ENCODE measurements at places on chromosomes 12 and 14. TPM values are rescaled to one million over a fixed set of nuclear protein-coding genes. Genes with fewer than 3 reads are reported as not detected.

- no peak for DNase-seq
Observed at GRCh38 chr12:47164724-47165439, 85.1 kb upstream of the AMIGO2 start.

GRCh38 chr12:11697670-11698387, 48.4 kb downstream of the ETV6 start:
- no peak for DNase-seq

- DNase-seq = peak; percentile 31
Observed at GRCh38 chr12:107320033-107320928, 226.9 kb upstream of the CRY1 start.

The DHRS2 gene
- total RNA-seq = 0.42 TPM

DNA sequence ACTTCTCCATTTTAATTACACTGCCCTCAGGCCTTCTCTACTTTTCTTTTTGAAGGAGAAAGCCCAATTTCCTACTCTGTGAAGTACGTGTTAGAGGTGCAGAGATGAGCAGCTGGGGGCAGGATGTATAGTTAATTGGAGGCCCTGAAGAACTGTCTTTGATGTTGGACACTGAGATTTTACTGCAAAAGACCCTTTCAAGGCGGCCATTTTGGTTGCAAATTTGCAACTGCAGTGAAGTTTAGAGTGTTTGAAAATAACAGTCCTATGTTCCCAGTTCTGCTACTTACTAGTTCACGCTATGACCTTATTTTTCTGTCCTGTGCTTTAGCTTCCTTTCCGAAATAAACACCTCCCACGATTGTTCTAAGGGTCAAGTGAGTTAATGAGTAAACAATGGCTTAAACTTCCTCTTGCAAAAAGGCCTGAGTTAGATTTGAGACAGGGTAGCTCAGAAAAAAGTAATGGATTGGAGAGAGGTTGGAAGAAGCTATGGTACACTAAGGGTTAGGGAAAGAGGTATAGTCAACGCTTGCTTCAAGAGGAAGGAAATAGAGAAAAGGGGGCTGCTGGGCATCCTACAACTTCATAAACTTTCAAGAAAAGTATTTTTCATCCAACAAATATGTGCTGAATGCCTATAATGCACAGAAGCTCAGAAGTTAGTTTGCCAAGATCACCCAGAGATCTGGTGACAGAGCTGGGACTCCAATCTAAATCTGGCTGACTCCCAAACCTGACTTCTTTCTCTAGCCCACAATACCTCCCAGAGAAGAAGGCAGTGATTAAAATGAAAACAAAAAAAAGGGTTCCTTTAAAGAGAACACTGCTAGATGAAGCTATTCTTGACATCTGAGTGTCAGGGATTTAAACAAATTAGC, 26.4 kb upstream of the DICER1 start:
- no peak for DNase-seq

GRCh38 chr14:56119201-56119981, 1.2 kb downstream of the PELI2 start:
- peak; percentile 42 for DNase-seq

DNA sequence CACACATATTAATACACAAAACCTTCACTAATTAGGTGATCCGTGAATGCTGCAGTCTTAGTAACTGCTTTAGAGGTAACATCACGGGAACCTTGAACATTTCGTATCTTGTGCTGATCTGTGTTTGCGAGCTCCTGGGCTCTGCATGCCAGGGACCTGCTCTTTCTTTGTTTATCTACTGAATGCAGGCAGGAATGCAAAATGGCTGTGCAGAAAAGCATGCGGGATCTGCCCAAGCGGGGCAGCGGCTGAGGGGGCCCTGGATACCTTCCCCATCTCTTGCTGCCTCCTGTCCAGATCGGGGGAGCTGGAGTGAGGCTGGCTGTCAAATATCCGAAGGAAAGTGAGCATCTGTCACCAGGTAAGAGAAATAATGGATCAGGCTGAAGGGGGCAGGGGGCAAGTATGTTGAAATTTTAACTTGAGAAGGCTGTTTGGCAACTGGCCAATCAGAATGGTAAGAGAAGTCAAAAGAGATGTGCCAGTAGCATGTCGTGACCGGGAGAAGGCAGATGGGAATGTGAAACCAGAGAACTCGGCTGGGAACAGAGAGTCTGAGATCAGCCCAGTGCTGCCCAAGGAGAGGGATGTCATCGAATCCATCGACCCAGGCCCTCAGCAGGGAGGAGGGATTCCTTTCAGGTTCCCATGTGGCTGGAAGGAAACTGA, 191.4 kb downstream of the TTC7B start:
- peak; percentile 45 for DNase-seq

DNA sequence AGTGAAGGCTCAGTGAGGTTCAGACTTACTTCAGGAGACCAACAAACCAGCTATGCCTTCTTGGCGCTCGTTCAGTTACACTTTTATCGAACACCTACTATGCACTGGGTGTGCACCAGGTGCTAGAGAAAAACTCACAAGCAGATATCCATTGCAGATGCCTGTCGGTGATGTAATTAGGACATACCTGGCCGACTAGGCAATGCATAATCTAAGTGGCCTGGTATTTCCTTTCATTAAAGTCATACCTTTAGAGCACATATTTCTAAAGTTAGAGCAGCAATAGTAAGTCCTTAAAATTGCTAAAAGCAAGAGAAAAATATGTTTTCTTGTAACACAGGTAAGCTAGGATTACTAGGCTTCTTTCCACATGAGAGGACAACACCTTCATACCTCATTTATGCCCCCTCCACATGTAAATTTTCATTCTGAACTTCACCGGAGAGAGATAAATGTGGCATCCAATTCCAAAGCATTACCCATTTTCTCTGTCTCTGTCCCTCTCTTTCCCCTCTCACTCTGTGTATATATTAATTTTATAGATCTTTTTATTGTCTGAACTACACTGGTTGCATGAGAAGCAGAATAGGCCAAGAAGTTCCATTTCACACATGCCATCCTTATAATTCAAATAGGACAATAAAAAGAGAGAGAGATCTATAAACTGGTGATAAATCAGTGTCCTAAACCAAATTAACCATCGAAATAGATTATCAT, 242.2 kb downstream of the SPTSSA start:
- DNase-seq = no peak

The PITPNM2 gene
- 19.6 TPM for total RNA-seq

The TMPRSS12 gene
- total RNA-seq = not detected

- no peak for DNase-seq
Observed at GRCh38 chr12:66903782-66904396, 225.0 kb upstream of the GRIP1 start.

DNA sequence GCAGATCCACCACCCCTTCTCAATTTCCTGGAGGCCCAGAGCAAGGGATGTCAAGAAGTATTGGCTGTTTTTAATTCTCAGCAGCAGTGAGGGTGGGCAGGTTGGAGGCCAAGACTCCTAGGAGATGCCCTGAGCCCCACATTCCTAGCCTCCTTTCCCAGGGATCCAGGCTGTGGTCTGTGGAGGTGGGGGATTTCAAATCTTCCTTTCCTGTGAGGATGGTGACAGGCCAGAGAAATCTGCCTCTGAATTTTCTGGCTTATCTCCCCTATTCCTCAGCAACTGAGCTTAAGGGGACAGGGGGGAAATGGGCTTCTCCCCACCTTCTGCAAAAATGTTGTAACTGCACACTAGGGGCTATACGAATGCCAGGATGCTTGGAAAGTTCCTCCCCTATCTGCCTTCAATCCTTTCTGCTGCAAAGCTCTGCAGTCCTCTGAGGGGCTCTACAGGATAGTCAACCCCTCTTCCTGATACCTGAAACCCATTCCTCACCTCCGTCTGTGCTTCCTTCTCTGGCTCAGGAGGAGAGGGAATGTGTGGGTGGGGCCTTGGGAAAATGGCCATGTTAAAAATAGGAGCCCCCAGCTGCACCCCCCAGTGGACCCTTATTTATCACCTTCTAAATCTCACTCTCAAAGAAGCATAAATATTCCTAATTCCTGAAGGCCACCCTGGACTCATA, 6.6 kb downstream of the GPR84 start:
- no peak for DNase-seq

- no peak for DNase-seq
Observed at GRCh38 chr12:81369175-81369574, 291.3 kb downstream of the ACSS3 start.

The SAMD4A gene
- 0.56 TPM for total RNA-seq

- DNase-seq = no peak
Observed at GRCh38 chr14:88947646-88948598, 123.5 kb downstream of the TTC8 start.

The PTPRR gene
- 0.34 TPM for total RNA-seq

DNA sequence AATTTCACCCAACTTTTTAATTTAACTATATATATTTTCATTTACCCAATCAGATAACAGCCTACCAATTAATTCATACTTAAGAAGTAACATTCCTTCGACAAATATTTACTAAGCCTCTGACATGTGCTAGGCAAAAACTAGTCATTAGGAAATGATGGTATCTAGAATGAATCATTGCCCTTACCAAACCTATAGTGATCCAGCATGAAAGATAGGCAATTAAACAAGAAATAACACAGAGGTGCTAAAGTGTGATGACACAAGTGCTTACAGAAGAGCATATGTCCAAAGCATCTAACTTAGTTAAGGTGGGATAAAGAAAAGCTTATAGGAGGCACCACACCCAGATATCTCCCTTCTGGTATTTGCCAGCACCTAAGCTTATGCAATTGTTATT, 166.5 kb upstream of the RASSF8 start:
- DNase-seq = no peak

- no peak for DNase-seq
Observed at GRCh38 chr14:22842211-22843122, 6.1 kb downstream of the MMP14 start.

DNA sequence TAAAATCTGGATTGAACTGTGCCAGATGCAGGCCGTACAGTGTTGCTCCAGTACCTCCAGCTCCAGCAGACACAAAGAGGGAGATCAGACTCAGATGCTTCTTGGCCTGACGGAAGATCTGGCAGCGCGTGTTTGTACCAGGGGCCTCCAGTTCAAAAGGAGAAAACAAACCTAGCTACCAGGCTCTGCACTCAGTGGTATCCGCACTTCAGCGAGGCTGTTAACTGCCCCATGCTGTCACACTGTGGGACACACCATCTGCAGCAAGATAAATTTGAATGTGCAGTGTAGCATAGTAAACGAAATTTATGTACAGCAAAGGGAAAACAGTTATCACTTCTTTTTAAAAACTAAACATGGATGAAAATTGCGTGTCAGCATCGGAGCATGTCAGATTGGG, 5.1 kb downstream of the DYNC1H1 start:
- DNase-seq = no peak

The TGFB3 gene
- total RNA-seq = 55.7 TPM

- DNase-seq = no peak
Observed at GRCh38 chr14:75204116-75204515, 27.7 kb upstream of the TMED10 start.

- peak; percentile 14 for DNase-seq
Observed at GRCh38 chr12:59389968-59390576, 205.8 kb upstream of the SLC16A7 start.

The CRIP1 gene
- 49.3 TPM for total RNA-seq

GRCh38 chr12:50257236-50258166, 25.8 kb downstream of the LIMA1 start:
- DNase-seq = no peak

- DNase-seq = no peak
Observed at GRCh38 chr12:41106315-41106714, 81.8 kb upstream of the PDZRN4 start.

- no peak for DNase-seq
Observed at GRCh38 chr12:109863847-109864712, 16.3 kb downstream of the GLTP start.

DNA sequence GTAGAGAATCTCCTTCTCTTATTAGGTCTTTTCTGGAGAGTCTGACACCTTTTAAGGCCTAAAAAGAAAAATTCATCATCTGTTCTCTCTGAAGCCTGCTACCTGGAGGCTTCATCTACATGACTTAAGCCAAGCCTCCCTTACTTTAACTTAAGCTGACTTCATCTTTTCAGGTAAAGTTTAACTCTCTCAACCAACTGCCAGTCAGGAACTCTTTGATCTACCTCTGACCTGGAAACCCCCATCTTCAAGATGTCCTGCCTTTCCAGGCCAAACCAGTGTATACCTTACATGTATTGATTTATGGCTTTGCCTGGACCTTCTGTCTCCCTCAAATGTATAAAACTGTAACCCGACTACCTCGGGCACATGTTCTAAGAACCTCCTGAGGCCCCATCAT, 17.5 kb downstream of the GSTZ1 start:
- no peak for DNase-seq

- DNase-seq = no peak
Observed at GRCh38 chr14:68636597-68636996, 156.3 kb downstream of the ZFP36L1 start.

DNA sequence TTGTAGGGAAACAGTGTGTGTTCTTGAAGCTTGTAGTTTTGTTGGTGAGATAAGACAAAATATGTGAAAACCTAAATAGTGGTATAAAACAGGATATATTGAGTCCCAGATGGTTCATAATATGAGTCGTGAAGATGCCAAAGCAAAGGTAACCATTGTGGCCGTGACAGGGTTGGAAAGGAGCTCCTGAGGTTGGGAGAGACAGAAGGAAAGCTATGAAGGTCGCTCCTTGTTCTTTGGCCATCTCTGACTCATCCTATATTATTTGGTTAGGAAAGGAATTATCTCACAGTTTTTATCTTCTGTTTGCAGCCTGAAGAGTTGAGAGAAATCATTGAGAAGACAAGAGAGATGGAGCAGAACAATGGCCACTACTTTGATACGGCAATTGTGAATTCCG, 27.1 kb downstream of the ATP6V1D start:
- no peak for DNase-seq

The DDX54 gene
- 16.9 TPM for total RNA-seq

DNA sequence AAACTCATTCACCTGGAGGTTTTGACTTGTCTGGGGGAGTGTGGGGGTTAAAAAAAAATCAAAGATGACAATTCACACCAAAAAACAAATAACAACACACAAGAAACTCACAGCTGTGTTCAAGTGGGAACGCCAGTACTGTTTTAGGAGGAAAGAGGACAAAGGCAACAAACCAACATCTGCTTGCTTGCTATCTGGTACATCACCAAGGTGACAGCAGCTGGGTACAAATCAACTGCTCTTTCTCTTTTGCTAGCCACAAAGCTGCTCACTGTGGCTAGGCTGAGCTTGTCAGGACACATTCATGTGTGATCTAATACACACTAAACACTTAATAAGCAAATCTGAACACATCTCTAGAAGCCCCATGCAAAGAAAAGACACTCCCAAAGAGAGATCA, 128.0 kb upstream of the RAP1B start:
- no peak for DNase-seq

GRCh38 chr14:35760143-35760542, 49.0 kb downstream of the RALGAPA1 start:
- no peak for DNase-seq

GRCh38 chr14:105118646-105119407, 49.7 kb downstream of the JAG2 start:
- DNase-seq = no peak

DNA sequence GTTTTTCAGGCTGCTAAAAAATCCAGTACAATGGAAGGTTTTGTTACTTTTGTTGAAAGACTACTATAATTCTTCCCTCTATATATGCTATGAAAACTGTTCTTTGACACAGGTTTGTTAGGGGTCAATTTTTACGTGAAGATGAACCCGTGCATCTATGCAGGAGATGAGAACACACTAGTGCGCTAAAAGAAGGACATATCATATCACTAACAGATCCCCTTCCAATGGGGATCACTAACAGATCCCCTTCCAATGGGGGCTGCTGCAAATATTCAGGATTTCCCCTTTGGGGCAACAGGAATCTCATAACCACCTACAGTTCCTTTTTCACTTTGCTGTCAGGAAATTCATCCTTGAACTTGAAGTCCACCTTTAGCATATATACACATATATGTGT, 75.1 kb downstream of the CLMN start:
- no peak for DNase-seq

The NR4A1 gene
- 8.5 TPM for total RNA-seq

The RERGL gene
- 0.44 TPM for total RNA-seq

The SCNN1A gene
- 0.74 TPM for total RNA-seq
